ENCODE measurements at places on chromosomes 7 and 10.

- no peak for DNase-seq
Measured at GRCh38 chr10:77306666-77307065, 330.9 kb downstream of the KCNMA1 start.

DNA sequence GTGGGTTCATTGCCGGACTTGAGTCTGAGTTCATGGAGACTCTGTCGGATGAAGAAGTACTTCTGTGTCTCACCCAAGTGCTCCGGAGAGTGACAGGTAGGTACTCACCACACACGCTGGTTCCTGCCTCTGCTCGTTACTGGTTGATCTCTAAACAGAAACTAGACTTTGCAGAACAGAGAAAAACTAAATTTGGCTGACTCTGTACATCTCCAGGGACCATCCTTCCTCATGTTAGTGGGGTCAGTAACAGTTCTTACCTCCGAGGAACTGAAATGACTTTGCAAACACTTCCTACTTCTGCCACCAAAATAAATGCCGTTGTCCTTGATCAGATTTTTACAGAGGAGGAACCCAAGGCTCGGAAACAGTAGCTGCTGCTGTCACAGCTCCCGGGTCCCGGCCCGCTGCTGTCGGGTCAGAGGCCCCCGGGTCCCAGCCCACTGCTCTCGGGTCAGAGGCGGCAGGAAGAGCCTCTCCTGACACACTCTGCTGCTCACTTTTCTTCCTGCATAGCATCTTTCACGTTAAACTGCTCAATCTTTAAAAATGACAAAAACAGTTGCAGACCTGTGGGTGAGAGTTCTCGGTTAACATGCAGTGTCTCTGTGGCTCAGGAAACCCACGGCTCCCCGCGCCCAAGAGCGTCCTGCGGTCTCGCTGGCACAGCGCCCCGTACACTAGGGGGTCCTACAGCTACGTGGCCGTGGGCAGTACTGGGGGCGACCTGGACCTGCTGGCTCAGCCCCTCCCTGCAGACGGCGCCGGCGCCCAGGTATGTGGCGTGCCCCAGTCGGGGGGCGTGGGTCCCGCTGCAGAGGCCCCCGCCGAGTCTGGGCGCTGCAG lies 4.8 kb upstream of the MTG1 start:
- no peak for DNase-seq

- no peak for DNase-seq
Measured at GRCh38 chr7:77753173-77753572, 45.1 kb downstream of the TMEM60 start.

- no peak for DNase-seq
Measured at GRCh38 chr7:148800677-148801076, 83.4 kb downstream of the EZH2 start.

GRCh38 chr10:20233423-20233822 lies 417.2 kb downstream of the PLXDC2 start:
- no peak for DNase-seq

DNA sequence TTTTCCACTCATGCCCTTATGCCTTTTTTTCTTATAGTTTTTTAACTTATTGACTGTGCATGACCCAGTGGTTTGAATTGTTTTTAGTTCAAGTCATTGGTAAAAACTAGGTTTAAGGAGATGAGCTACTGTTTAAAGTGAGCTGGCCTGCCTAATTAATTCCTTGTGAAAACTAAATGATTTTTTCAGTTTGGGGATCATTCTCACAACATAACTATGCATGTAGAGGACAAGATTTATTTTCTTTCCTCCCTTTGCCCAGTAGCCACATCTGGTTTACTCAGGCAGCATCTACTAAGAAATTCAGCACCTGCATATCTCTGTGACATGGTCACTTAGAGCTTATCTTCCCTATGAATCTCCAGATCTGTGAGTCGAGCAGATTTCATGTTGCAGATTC lies 1.7 kb downstream of the ADO start:
- DNase-seq, result no peak

- DNase-seq, result no peak
Measured at GRCh38 chr7:151632750-151633515, 113.2 kb upstream of the RHEB start.

DNA sequence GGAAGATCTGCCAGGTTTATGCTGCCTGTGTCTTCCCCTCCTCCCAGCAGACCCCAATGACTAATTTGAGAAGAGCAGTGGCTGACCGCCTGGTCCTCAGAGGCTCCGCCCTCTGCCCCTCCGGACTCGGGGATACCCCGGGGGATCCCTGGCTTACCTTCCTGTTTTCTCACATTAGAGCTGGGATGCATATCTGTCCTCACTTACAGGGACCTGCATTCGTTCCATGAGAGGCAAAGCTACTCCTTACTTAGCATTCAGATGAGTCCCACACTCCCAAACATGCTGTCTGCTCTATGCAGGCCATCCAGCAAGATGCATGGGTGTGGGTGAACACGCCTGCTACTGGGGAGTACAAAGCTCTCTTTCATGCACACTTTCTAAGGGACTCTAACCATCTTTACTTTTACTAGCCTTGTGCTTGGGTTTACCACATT lies 24.0 kb downstream of the VOPP1 start:
- no peak for DNase-seq

- no peak for DNase-seq
Measured at GRCh38 chr10:91541481-91541880, 91.4 kb downstream of the PPP1R3C start.

DNA sequence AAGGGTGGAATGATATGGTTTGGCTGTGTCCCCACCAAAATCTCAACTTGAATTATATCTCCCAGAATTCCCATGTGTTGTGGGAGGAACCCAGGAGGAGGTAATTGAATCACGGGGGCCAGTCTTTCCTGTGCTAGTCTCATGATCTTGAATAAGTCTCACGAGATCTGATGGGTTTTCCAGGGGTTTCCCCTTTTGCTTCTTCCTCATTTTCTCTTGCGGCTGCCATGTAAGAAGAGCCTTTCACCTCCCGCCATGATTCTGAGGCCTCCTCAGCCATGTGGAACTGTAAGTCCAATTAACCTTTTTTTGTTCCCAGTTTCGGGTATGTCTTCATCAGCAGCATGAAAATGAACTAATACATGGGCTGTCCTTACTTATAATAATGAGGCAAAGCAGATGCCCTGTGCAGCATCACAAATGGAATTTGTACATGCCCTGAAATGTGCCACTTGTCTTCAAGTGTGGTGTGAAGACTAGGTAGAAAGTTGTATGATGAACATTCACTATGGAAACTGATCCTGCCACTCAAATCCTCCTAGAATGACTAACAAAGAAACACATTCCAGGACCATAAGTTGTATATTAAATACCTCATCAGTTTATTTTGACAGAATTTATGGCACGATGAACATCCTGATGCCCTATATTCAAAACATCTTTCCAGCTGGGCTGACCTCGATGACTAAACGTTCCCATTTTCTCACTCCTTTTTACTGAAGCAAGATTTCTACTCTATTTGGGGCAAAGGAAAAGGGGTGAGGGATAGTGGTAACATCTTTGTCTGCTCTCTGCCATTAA lies 122.8 kb upstream of the CTTNBP2 start:
- no peak for DNase-seq

GRCh38 chr7:139046143-139046542 lies 10.3 kb upstream of the ZC3HAV1L start:
- no peak for DNase-seq
